ENCODE measurements at places on chromosomes 11 and 22.

DNA sequence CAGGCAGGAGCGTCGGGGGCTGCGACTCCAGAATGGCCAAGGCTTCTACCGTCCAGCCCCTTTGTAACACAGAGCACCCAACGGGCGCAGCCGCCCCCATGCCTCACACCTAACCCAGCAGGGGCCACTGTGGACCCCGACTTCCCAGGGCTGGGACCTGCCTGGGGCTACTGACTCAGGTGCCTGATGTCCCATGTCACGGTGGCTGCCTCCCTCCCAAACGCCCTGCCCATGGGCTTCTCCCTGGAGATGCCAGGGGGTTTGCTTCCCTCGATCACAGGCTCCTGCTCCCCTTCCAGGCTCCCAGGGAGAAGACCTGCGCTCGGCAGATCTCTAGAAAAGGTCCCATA lies 84.0 kb downstream of the MYEOV start:
- no peak for DNase-seq

- peak; percentile 86 for DNase-seq
Measured at GRCh38 chr22:46941968-46942798, 179.7 kb downstream of the TBC1D22A start.

GRCh38 chr11:66491315-66491935 lies 11.2 kb downstream of the DPP3 start:
- no peak for DNase-seq

GRCh38 chr11:8759634-8760033 lies 77.0 kb downstream of the RPL27A start:
- DNase-seq, result no peak

DNA sequence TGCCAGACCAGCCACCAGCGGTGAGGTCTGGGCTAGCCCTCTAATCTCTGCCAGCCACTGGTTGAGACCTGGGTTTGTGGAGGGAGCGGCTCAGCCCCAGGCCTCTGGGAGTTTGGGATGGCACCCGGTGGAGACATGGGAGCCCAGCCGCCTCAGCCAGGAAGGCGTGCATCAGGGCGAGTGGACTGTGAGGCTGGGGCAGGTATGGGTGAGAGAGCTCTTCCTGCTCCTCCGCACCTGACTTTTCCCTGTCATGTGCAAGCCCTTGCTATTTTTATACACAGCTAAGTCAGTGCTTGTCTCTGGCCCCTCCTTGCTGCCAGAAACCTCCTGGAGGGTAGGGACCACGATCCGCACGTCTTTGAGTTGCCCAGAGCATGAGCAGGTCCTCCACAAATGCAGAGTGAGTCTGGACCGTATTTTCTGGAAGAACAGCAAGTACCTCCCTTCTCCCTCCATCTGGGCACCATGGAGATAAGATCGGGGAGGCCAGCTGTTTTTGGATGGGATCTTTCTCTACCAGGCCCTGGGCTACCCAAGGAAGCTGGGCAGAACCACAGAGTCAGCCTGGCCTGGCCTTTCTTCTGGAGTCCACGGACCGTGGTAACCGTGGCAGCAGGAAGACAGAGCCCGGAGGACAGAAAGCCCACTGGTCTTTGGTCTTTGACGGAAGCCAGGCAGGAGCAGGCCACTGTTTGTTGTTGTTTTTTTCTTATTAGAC lies 53.3 kb downstream of the IGLL1 start:
- DNase-seq, result no peak

DNA sequence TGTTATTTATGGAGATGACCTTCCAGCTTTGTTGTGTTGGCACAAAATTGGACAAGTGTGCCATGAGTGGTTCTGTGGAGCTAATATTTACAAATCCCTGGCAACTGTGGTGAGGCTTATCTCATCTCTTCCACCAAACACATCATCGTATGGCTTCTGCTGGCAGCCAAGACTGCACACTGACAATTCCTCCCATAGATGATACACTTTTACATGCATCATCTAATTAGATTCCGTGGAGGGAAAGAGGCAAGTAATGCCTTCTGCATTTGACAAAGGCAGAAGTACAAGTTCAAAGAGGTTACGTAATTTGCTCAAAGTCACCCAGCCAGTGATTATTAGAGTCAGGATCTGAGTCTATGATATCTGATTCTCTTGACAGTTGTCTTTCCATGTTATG lies 62.7 kb upstream of the KIRREL3 start:
- DNase-seq, result no peak

DNA sequence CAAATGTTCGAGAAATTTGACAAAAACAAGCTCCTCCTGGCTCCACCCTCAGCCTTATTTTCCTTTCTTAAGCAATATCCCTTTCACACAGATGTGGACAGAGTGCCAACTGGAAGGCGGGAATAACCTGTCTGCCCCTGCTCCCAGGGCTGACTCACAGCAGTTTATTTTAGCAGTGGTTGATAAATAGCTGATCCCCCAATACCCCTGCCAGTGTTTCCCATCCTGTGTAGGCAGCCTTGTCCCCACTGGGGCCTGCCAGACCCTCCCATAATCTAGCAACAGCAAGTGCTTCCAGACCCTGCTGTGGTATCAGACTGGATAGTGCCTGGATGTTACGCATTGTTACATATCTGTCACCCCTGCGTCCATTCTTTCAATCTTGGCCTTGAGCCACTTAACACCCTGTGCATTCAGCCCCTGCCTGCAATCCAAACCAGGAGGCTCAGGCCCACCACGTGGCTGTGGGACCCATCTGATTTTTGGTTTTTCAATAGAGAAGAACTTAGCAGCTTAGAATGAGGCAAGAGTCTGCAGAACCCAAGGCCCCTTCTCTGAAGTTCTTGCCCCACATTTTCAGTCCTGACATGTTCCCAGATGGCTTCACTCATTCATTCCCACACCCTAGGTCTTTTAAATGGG lies 53.7 kb downstream of the PARVA start:
- no peak for DNase-seq

GRCh38 chr22:19357270-19358105 lies 66.0 kb upstream of the CLTCL1 start:
- no peak for DNase-seq

- DNase-seq, result no peak
Measured at GRCh38 chr11:12301379-12301778, 76.0 kb upstream of the PARVA start.

GRCh38 chr11:93659841-93660240 lies 1.6 kb upstream of the CEP295 start:
- no peak for DNase-seq

DNA sequence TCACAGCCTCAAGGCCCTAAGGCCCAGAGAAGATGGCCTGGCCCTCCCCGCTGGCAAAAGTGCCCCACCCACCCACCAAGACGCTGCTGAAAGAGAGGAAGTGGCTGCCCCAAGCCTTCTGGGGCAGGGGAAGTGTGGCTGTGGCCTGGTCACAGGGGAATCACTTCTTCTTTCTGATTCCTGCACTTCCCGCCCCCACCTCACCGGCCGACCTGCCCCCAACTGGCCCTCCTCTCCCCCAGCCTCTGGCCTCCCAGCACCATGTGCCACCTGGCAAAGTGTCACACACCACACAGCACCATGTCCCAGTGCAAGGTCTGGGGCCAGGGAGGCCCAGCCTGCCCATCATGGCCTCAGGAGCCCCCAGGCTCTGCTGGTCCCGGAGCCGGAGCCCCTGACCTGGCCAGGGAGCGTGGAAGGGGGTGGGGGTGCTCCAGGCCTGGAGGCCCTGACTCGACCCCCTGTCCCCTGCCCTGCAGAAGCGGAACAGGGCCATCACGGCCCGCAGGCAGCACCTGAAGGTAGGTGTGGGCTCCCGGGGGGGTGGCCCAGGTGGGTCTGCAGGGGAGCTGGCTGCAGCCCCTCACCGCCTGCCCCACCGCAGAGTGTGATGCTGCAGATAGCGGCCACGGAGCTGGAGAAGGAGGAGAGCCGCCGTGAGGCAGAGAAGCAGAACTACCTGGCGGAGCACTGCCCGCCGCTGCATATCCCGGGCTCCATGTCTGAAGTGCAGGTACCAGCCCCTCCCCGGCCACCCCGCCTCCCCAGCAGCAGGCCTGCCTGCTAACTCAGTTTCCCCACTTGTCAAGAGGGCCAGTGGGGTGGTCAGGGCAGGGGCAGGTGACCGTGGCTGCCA lies 1.4 kb downstream of the TNNI2 start:
- DNase-seq, result no peak

- DNase-seq, result no peak
Measured at GRCh38 chr11:48028914-48029680, 48.7 kb downstream of the PTPRJ start.

DNA sequence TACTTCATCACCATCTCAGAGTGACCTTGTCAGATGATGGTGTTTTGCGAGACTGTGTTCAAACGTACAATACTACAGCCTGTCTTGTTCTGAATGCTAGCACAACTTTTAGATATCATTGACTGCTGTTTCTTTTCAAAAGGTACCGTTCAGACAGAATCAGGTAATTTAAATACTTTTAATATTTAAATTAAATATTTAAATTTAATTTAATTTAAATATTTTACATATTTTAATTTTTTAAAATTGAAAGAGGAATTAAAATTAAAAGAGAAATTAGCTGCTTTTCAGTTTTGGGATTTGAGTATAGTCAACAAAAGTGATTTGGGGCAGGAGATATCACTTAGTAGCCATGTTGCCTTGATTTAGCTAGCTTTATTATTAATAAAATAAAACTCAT lies 642.1 kb upstream of the CCDC179 start:
- no peak for DNase-seq

DNA sequence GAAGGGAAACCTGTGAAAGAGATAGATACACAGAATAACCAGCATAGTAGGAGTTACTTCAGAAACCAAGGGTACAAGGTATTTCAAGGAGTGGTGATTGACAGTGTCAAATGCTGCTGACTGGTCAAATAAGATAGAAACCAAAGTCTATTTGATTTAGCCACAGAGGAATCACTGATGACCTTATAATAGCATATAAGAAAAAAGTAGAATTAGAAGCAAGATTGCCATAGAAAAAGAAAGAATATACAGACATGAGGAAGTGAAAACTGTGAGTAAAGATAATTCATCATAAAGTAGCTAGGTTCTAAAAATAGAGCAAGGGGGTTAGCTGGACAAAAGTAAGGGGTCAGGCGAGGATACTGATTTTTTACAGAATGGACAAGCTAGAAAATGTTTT lies 14.2 kb downstream of the ZBTB44 start:
- no peak for DNase-seq

- DNase-seq, result no peak
Measured at GRCh38 chr11:35515224-35515623, 10.2 kb downstream of the PAMR1 start.

GRCh38 chr11:2268729-2269600 lies 1.4 kb downstream of the ASCL2 start:
- DNase-seq, result no peak

DNA sequence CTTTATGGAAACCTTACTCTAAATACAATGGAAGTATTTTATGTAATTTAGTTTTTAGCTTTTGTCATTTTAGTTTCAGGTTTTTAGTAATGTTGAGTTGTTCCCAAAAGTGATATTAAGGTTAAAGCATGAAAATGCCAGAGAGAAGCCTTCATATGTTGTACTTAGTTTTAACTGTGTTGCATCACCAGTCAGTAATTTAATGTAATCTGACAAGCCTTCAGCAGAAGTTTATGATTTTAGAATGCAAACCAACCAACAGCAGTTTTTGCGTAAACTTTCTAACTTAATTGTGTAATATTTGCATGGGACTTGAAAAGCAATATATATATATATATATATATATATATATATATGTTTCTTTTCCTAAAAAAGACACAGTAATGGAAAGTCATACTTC lies 110.6 kb downstream of the MSANTD4 start:
- no peak for DNase-seq

GRCh38 chr11:117097014-117097388 lies 1.2 kb downstream of the SIK3 start:
- no peak for DNase-seq

DNA sequence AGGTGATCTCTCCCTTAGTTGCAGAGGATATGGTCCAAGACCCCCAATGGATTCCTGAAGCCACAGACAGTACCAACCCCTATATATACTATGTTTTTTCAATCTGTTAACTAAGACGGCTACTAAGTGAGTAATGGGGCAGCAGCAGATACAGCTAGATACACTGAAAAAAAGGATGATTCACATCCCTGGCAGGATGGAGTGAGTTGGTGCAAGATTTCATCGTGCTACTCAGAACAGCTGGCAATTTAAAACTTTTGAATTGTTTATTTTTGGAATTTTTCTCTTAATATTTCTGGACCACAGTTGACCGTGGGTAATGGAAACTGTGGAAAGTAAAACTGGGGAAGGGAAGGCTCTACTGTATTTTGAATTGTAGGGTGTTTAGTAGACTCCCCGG lies 17.0 kb upstream of the TMEM218 start:
- no peak for DNase-seq

- no peak for DNase-seq
Measured at GRCh38 chr11:17273668-17274282, 2.8 kb upstream of the NUCB2 start.

- DNase-seq, result no peak
Measured at GRCh38 chr11:68533945-68534344, 73.4 kb downstream of the PPP6R3 start.

DNA sequence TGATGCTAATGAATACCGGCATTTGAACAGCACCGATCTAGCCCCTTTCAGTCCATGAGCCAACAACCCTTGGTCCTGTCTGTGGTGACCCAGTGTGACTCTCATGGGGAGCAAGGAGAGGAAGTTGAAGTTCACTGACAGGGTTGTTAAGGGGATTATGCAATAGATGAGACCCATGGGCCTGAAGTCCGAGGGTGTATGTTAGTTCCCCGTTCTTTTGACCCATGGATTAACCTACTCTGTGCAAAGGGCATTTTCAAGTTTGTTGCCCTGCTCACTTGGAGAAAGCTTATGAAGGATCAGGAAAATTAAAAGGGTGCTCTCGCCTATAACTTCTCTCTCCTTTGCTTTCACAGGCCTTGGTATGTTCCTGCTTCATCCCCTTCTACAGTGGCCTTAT lies 4.9 kb downstream of the PNPLA3 start:
- no peak for DNase-seq
